ENCODE measurements at places on chromosomes 13 and 19.

- DNase-seq, result no peak
These were observed 1137.7 kb downstream of the UQCRFS1 start for GRCh38 chr19:28075229-28075628.

DNA sequence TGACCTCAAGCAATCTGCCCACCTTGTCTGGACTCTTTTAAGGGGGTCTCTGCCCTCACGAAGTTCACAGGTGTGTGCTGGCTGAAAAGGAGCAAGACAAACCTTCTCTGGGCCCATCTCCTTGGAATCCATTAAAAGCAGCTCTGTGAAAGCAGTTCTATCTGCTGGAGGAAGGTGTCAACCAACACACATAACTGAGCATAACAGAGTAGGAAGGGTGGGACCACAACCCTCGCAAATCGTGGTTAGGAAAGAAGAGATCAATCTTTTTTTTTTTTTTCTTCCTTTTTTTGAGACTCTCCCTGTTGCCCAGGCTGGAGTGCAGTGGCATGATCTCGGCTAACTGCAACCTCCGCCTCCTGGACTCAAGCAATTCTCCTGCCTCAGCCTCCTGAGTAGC is 1.4 kb downstream of the SUGP2 start:
- DNase-seq, result no peak

GRCh38 chr13:72652681-72653080 is 74.7 kb downstream of the MZT1 start:
- no peak for DNase-seq

DNA sequence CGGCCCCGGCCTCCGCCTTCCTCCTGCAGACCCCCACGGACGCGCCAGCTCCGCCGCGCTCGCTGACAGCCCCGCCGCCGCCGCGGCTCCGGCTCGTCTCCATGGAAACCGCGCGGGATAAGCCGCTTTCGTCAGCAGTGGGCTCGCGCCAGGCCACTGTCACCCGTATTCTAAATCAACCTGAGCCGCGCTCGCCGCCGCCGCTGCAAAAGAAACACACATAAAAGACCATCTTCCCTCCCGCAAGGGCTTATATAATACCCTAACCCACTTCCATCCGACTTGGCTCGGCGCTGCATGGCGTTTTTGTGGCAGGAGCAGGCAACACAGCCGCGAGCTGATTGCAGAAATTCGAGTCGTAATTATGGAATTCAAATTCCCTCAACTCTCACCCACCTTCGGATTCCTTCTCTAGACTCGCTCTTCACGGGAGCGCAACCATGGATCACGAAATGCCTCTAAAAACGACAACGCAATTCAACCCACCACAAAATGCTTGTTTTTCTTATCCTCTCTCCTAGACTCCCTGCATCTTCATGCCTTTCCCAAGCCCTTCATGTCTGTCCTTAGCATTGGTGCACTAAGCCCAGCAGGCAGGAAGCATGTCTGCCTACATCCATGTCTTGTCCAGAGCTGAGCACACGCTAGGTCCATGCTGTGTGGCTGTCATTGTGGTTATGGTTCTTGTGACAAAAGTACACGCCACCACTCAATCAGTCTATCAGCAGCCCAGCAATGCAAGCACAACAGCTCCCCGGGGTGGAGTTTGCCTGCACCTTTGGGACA is at the start of gene AMER2:
Gene AMER2 (minus strand): TSS at position 772 of the 786 bp plus-strand sequence. CDS start 669 bp downstream, at position 103.
- DNase-seq, result no peak

- DNase-seq, result no peak
These were observed 126.0 kb downstream of the PCCA start for GRCh38 chr13:100214886-100215285.

- no peak for DNase-seq
These were observed 15.6 kb downstream of the TLE6 start for GRCh38 chr19:2992958-2993357.
